ENCODE measurements at places on chromosomes 12 and 14.
A peak's percentile ranks its signal among the peaks of the same experiment; 100 is the strongest.

DNA sequence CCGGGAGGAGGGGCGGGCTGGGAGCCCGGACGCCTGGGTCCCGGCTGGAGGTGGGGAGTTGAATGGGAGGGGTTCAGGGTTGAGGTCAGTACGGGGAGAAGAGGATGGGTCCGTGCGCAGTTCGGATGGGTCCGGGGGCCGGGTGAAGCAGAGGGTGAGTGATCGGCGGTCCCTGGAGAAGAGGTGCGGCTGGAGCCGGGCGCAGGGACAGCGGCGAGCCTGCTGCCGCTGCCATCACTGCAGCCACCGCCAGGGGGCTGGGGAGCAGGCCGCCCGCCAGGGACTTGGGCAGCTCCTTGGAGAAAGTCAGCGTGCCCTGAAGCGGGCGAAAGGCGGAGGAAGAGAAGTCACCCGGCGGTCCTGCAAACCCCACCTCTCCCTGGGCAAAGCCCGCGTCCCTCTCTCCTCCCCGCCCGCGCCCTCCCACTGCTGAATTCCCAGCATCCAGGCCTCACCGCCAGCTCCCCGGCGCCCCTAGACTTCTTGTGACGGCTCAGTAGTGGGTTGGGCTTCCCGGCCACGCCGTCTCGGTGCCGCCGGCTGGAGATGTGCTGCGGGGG lies 6.0 kb upstream of the GPR84 start:
- DNase-seq = peak; percentile 32

DNA sequence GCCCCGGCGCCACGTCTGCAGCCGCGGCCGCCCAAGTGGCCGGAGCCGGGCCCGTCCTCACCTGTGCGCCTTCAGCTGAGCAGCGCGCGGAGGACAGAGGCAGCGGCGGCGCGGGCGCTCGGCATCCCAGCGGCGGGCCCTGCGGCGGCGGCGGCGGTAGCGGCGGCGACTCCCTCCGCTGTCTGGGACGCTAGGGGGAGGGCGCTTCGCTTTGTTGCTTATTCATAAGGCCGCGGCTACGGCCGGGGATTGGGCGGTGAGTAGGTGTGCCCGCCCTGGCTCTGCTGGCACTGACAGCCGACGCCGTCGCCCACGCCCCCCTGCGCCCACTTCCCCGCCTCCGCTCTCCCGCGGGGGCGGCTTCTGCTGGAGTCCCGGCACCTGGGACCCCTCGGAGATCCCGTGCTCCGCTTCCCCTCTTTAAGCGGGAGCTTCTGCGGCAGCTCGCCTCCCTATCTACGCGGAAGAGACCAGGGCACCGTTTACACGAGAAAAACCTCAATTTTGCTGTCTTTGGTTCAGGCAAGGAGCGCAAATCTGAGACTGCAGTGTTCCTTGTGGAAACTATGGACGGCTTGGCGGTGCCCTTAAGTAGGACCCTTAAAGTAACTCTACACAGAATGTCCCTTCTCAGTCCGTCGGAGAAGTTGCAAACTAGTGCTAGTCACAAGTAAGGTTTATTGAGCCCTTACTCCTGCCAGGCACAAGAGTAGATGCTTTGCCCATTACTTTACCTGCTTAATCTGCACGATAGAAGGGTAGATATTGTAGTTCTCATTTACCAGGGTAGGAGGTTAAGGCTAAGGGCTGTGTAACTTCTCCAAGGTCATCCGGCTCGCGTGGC lies at the start of gene ARMH4:
Gene ARMH4 (minus strand): TSS at position 200 of the 844 bp plus-strand sequence. CDS start 12,855 bp downstream, outside the sequence.
- DNase-seq = peak; percentile 67

DNA sequence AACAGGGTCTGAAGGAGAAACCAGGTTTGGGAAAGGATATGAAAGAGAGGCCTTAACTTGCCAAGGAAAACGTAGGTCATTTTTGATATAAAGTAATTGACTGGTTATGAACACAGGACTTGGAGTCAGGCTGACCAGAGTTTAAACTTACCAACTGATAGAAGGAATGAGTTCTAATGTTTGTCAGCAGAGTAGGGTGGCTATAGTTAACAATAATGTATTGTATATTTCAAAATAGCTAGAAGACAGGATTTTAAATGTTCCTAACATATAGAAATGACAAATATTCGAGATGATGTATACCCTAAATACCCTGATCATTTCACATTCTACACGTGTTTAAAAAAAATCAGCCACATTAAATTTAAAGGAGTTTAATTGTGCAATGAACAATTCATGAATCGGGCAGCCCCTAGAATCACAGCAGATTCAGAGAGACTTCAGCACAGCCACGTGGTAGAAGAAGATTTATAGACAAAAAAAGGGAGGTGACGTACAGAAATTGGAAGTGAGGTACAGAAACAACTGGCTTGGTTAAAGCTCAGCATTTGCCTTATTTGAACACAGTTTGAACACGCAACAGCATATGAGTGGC lies 52.5 kb upstream of the PLEKHG7 start:
- no peak for DNase-seq

GRCh38 chr12:52268212-52268611 lies 6.2 kb upstream of the KRT86 start:
- no peak for DNase-seq

GRCh38 chr14:104981699-104982541 lies 3.7 kb upstream of the CLBA1 start:
- no peak for DNase-seq

GRCh38 chr12:120130011-120130410 lies 13.5 kb upstream of the RAB35 start:
- DNase-seq = no peak

GRCh38 chr12:82174936-82175335 lies 183.3 kb downstream of the CCDC59 start:
- DNase-seq = no peak

All from activated CD4-positive, alpha-beta T cell treated with anti-CD3 and anti-CD28 coated beads for 48 hours (primary cell).